Stimulated activated CD4-positive, alpha-beta T cell treated with anti-CD3 and anti-CD28 coated beads, Interleukin-1b, Interleukin-23, amount 100 ng/mL, for 1 hour (primary cell): ENCODE measurements at places on chromosomes 1 and 21.

DNA sequence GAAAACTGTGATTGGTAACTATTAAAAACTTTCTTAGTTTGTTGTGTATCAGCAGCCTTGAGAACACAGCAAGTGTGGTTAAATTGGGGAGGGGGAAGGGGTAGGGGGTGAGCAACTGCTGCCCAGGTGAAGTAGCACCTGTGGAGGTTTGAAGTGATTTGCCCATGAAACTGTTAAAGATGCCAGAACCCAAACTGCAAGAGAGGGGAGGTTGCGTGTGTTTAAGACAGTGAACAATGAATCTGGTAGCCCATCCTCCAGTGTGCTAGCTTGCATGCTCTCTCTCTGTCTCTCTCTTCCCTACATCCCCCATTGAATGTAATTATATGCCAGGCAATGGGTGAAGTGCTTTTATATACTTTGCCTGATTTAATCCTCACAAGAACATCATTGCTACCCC is 154.7 kb downstream of the RUNX1 start:
- DNase-seq: no peak

- no peak for DNase-seq
Measured at GRCh38 chr1:204889681-204890383, 19.2 kb downstream of the NFASC start.

DNA sequence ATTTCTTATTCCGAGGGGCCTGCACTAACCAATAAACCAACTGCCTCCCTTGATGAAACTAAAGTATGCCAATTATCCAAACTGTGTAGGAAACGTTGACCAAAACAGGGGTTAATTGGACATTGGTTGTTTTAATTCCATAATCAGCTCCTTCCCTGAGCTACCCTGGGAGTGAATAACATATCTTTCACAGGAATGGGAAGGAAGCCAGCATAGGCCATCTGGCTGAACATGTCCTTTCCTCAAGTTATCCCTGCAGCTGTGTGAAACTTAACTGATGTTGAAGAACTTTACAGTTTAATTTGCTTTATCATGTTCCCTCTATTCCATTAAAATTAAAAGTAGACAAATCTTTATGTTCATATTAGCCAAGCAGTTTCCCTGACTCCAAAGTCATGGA is 75.4 kb downstream of the NRIP1 start:
- DNase-seq: no peak

DNA sequence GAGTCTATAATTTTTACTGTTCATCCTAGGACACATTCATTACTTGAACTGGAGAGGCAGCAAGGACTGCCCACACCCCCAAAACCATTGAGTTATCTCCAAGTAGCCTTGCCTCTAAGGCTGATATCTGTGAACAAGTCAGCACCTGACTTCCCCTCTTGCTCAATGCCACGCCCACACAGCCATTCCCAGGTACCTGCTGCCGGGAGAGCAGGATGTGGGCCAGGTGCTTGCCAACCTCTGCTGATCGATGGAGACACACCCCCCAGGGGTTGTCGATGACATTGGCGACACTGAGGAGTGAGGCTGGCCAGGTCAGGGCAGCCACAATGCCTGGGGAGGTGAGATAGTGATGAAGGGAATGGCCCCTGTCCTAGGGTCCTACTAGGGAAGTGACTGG is 60.1 kb downstream of the TMCO4 start:
- no peak for DNase-seq

DNA sequence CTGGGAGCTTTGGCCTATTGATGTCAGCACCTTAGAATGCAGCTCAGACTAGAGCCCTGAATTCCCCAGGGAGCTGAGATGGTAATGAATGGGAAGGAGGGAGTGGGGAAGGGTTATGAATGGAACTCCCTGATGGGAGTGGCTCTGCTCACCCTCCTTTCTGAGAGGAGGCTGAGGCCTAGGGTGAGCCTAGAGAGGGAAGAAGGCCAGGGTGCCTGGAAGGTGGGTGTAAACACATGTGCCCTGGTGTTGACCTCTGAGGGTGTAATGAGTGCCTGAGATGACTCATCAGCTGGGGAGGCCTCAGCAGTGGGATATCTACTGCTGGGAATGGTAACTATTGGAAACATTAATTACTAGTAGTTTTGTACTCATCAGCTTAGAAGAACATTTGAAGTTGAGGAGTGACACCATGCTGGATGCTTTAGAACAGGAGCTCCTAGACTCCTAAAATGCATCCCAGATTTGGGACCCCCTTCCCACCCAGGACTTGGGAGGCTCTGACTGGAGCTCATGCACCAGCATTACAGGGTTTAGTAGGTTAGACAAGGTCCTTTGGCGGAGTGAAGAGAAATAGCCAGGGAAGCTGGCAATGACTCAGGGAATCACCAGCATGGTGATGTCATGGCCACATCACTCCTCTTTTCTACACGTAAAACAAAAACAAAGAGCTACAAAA is 16.0 kb upstream of the PIGV start:
- DNase-seq: no peak

DNA sequence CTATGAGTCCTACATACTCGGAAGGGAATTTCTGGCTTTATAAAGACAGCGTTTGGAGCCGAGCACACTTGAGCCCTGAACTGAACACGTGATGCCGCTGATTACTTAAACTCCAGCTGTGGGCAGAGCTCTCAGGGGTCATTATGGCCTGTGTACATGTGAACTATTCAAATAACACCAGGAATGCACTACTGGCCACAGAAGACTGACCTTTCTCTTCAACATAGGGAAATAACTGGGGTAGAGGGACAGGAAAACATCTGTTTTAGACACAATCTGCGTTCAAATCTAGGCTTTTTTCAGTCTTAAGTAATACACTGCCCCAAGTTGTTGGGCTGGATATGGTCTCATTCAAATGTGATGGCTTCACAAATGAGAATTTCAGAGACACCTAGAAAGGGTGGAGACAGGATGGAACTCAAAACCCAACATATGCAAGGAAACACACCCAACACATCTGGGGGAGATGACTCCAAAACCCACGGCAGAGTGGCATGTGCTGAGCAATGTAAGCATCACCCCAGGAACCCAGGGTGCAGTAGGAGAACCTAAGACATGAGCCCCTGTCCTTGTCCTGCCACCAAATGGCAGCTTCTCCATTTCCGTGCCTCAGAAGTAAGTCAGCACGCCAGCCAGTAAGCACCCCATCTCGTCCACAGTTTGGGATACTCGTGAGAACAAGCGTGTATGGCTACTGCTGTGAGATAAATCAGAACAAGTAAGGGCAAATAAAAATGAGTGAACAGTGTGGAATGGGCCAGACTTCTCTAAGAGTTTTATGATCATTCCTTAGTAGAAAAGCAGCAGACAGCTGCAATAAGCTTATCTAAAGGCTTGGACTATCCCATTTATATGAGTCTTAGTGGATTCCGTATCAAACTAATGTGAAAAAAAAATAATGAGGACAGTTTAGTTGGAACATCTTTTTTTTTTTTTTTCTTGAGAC is 24.9 kb downstream of the NID1 start:
- no peak for DNase-seq

DNA sequence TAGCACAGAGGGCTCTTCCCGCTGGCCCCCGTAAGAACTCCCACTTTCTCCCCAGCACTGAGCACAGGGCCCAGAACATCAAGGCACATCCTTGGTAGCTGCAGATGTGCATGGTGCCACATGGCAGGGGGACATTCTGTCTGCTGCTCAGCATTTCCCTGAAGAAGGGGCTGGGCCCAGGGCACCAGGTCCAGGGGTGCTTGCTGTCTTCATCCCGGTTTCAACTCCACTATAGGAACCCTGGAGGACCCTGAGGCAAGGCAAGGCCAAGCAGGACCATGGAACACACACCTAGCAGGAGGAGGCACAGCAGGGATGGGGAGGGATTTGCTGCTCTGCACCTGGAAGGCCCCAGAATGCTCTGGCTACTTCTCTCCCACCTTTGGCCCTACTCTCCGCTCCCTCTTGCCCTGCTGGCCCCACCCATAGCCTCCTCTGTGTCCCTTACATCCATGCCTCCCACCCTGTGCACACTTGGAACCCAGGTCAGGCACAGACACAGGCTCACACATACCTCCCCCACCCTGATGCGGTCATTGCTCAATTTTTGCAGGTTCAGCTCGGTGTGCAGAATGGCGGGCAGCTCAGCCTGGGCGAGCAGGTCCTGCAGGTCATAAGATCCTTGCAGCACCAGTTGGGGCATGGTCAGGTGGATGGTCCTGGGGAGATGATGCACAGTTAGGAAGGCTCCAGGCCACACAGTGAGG is 10.1 kb downstream of the AGT start:
- DNase-seq: no peak

DNA sequence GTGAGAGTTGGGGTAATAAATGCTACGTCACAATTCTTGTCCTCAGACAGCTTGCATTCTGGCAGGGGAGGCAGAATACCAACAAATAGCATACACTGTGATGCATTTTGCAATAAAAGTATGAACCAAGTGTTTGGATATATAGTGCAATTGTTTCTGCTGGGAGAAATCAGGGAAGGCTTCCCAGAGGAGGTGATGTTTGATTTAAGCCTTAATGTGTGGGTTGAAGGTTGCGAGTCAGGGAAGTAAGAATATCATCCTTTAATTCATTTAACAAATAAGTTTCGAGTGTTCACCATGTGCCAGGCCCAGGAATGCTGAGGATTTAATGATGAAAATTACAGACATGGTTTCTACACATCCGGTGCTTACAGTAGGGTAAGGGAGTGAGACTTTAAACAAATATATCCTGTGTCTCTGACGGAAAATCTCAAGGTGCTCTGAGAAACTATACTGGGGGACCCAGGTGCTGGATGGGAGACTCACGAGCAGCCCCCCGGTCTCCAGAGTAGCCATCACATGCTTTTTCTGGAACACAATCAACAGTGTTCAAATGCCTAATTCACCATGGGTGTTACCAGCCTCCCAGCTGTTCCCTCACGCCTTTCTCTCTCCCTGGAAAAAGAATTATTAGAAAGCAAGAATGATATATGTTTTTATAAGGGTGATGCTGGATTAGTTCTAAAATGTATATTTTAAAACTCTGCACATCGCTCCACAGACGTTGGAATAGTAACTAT is 31.7 kb downstream of the RASSF5 start:
- DNase-seq: no peak

- DNase-seq: no peak
Measured at GRCh38 chr1:41700581-41700980, 216.1 kb upstream of the EDN2 start.

DNA sequence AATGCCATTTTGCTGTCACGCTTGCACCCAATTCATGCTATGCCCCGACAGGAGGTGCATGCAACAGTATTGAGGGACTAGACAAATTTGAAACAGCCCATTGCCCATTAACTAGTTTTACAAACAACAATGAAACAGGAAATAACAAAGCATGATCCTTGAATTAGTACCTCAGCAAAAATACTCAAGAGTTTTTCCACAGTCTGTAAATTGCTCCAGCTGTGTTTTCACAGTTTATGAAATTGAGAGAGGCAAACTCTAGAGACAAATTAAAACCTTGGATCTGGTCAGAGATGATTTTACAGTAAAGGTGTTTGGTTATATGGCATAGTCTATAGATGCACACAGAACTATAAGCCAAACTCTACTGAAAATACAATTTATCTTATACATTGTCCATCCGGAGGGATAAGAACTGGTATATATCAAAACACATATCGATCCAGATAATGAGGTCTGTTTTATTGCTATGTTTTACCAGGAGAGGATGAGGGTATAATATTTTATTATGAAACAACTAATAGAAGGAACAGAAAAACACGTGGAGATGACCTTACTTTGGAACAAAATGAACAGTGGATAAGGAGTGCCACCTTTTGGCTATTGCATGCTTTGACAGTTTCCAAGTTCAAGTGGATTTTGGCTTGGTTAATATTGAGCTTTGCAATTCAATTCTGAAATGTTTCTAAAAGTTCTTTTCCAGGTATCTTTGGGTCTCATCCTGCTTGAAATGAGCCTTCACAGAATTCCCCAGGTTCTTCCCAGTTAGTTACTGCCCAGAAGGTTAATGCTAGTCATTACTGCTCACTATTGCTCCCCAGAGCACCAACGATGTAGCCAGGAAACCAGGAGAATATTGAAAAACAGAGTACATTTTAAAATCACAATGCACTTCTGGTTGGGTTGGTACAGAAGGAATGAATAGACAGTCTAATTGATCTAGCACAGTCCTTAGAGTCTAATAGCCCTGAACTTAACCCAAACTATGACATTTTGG is 45.7 kb downstream of the ZC3H11B start:
- no peak for DNase-seq

GRCh38 chr21:30234643-30235042 is 18.7 kb upstream of the CLDN8 start:
- no peak for DNase-seq

GRCh38 chr1:66413136-66413837 is 120.7 kb upstream of the SGIP1 start:
- DNase-seq: no peak

- no peak for DNase-seq
Measured at GRCh38 chr1:226123591-226124471, 61.3 kb downstream of the H3-3A start.

GRCh38 chr1:98366343-98366742 is 295.2 kb upstream of the SNX7 start:
- no peak for DNase-seq

DNA sequence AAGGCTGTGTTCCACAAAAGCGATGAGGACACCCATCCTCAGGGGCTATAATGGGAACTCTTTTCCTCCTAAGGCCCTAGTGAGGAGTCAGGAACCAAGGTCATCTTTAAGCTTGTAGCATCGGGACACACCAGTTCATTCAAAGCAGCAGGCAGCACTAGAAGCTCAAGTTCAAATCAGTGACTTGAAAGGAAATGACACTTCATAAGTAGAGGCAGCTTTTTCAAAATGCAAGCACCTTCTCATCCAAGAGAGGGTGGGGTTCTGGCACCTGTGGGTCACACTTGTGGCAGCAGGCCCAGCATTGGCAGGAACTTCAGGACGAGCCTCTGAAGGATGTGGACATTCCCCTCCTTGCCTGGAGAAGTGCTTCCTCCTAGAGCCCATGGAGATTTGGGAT is 496.3 kb downstream of the KIF26B start:
- no peak for DNase-seq

DNA sequence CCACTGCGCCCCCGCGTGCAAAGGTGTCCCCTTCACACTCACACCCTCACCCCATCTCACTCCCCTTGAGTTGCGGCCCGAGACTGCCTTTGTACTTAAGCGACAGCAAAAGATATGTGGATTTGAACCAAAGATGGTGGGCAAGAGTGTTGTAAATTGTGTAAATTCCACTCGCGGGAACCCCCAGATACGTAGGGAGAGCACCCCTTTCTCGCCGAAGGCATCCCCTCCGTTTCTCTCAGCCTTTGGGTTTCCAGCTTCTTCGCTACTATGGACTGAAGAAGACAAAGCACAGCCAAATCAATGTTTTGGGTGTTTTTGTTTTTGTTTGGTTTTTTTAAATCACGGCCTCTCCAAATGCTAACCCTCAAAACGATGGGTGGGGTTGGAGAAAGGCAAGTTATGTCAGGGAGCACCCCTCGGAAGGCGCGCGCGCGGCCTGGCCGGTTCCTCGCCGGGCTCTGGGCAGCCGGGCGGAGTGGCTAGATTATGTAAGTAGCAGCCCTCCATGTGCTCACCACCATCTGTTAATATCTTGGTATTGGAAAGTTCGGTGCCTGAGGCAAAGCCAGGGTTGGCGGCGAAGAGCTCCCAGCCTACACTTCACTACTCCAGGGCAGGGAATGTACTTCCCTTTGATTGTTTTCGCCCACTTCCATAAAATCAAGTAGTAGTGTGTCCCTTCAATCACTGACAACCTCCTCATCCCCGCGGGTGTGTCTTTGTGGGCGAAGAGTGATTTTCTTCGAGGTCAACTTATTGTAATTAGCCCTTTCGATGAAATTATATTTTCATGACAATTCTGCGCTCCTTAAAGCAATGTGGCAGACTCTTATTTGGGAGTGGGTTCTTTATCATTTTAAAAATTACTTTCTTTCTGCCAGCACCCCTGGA is 4.0 kb upstream of the PROX1 start:
- DNase-seq: no peak

GRCh38 chr1:44213222-44214112 is at the start of gene DMAP1:
TSS of gene DMAP1 (plus strand) at chr1:44213471. CDS start at chr1:44213754, 283 bp downstream.
- DNase-seq: peak; percentile 71
